Activated CD4-positive, alpha-beta T cell treated with anti-CD3 and anti-CD28 coated beads for 1 hour (primary cell): ENCODE measurements at places on chromosomes 1 and 21.

DNA sequence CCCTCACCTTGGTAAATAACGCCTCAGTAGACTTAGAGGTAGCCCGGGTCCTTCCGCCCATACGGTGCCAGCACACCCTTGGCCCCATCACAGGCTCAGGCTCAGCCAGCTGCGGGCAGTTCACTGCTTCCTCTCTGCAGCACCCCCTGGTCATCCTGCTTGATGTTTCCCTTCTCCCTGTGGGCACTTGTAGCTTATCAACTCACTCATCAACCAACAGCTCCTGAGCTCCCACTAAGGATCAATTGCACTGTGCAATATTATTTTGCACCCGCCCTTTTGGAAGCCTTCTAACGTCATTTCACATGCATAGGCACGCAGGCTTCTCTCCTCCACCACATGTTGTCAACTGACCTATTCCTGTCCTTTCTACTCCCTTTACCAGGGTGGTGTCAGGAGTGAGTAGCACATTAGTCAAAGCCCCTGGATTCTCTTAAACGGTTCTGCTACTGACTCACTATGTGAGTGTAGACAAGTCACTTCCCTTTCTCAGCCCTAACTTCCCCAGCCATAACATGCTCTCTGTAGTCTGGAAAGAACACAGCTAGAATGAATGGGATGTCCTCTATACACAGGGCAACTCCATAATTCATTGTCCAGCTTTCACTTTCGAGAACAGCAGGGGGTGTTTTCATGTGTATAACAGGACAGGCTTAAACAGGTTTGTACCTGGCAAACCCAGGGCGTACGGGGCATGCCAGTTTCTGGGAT, 47.1 kb upstream of the IRF2BP2 start:
- DNase-seq, result no peak

GRCh38 chr1:35369922-35370671, 101.6 kb downstream of the ZMYM4 start:
- DNase-seq, result no peak

GRCh38 chr1:156860628-156861423, at the start of gene NTRK1:
Gene NTRK1 (plus strand): TSS chr1:156860865. CDS start chr1:156860935, 70 bp downstream.
- peak; percentile 29 for DNase-seq

DNA sequence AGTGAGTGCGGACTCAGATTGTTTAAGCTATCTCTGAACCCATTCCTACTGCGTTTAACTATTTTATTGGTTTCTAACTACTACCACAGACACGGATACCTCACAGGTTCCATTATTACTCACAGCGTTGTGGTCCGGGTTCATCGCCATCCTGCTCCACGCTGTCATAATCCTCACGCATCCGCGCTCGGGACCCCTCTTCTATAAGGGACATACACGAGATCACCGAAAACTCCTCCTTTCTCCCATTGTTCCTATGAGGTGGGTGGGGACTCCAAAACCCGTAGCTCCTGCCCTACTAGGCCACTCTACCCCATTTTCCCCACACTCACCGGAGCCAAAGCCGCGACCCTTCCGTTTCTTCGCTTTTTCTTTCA, 610 bp downstream of the RBM8A start:
- DNase-seq, result peak; percentile 20

DNA sequence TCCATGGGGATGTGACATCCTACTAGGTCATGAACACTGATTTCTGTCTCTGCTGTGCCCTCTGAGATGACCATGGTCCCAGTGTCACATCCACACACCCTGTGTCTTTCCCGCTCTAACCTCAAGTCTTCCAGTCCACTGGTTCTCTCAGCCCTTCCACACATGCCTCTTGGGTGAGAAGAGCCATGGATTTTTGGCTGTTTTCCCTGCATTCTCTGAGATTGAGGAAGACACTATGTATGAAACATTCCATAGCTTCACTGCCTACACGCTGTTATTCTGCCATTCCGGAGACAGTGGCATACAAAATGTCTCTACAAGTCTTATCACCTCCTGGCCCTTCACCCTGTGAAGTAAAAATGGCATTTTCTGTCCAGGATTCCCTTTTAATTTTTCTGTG, 247.3 kb downstream of the BACH1 start:
- no peak for DNase-seq

DNA sequence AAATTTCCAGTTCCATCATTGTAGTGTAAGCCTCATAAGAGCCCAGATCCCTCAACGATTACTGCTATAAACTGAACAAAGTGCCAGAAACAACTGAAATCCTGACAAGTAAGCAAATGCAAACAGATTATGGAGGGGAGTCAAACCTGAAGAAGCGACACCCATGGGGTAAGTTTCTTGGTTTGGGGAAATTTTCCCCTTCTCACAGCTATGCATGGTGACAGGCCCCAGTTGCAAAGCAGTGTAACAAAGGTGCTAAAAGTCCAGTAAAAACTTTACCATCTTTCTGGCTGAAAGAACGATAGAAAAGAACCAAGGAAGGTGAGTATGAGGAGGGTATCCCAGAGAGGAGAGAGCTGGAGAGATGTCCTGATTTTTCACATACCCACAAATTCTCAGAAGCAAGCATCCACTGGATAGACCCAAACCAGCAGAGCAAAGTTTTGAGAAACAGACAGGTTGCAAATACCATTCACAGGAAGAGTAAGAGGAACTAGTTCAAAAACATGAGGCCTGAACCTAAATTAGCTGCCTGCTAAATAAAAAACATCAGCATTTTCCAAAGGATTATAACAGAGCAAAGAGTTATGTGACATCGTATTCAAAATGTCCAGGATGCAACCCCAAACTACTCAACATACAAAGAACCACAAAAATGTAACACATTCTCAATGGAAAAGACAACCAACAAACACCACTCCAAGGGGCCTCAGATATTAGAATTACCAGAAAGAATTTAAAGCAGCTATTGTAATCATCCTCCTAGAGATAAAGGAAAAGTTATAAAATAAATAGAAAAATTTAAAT, 14.5 kb downstream of the SCYL3 start:
- no peak for DNase-seq

GRCh38 chr1:59768792-59769735, 45.7 kb upstream of the HOOK1 start:
- DNase-seq, result no peak

- no peak for DNase-seq
Measured at GRCh38 chr21:44583089-44583799, 2.8 kb upstream of the KRTAP10-5 start.

- no peak for DNase-seq
Measured at GRCh38 chr1:213269829-213270228, 218.8 kb downstream of the RPS6KC1 start.

DNA sequence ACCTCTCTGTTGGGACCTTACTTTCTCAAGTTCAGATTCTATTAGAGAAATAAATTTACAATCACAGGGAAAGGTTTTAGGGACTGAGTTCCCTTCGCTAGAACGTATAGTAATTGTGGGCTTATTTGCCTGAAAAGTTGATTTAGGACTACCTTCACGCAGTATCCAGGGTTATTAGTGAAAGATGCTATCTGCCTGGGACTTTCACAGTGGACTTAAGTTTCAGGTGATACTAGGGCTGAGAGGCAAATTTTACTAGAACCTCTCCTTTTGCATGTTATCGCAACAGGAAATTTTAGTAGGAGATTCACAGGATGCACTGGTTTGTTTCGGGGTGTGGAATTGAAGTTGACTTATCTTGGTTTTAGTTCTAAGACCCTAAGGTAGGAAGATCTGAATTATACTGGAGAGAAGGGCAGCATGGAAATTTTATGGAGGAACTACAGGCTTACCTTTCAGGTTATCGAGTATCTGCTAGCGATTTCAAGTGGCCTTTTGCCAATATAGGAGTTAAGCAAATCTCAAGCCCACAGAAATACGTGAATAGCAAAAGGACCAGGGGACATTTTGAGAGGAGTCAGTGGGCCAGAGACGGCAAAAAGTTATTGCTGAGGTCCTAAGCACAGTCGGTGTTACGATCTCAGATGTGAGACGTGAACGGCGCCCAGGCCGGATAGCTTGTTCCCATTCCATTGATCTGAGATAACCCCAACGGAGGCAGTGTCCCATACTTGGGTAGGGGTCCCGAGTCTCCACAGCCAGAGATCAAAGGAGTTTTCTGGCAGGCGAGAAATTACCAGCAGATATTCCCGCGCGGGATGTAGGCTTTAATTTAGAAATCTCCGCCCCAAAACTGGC, 723 bp upstream of the GNAI3 start:
- no peak for DNase-seq

DNA sequence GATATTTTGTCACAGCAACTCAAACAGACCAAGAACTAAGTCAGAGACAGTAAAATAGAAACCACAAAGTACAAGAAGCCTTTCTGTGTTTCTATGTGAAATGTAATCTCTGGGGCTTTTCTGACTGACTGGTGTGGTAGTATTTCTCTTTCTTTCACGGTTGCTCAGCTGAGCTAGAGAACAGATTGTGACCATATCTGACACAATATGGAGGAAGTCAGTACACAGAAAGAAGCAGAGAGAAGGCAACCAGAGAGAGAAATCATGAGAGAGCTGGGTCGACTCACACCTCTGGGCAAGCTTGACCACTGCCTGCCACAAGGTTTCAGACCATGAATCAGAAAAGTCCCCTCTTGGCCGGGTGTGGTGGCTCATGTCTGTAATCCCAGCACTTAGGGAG, 208.9 kb upstream of the GREM2 start:
- no peak for DNase-seq

DNA sequence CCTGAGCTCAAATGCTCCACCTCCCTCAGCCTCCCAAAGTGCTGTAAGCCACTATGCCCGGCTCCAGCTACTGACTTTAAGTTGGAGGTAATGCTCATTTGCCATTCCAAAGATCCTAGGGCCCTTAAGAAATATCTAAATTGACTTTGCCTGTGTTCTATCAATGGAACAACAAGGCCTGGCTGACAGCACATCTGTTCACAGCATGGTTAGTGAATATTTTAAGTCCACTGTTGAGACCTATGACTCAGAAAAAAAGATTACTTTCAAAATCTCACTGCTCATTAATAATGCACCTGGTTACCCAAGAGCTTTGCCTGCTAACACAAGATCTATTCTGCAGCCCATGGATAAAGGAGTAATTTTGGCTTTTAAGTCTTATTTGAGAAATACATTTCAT, 3.5 kb upstream of the SSX2IP start:
- no peak for DNase-seq

- no peak for DNase-seq
Measured at GRCh38 chr1:213281640-213282301, 230.7 kb downstream of the RPS6KC1 start.

- peak; percentile 64 for DNase-seq
Measured at GRCh38 chr1:16078925-16079656, 5.6 kb upstream of the FAM131C start.

GRCh38 chr1:33842348-33842747, 21.5 kb upstream of the HMGB4 start:
- no peak for DNase-seq

- DNase-seq, result no peak
Measured at GRCh38 chr1:15758953-15759661, 512 bp downstream of the FBLIM1 start.

- no peak for DNase-seq
Measured at GRCh38 chr1:89279011-89279466, 6.4 kb upstream of the GBP5 start.

GRCh38 chr1:230976825-230977747, 1.6 kb downstream of the TTC13 start:
- DNase-seq, result no peak

DNA sequence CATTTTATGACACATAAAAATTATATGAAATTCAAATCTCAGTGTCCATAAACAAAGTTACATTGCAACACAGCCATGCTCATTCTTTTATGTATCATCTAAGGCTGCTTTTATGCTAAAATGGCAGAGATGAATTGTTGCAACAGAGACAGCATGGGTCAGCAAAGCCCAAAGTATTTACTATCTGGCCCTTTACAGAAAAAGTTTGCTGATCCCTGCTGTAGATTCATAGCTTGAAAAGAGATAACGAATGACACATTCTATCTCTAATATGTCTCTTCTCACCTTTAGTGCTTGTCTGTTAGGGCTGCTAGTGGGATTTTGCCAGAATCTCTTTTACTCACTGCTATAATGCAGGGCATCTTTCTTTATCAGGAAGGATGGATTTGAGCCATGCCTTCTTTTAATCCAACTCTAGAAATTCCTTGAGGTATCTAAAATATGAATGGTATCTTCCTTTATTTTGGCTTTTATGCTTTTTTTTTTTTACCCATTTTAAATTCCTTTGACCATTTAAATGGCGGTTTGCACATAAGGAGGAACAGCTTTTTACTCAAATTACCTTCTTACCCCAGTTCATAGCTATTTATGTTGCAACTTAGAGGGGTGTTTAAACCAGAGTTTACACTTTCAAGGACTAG, 598.2 kb downstream of the PLPP3 start:
- DNase-seq, result no peak

DNA sequence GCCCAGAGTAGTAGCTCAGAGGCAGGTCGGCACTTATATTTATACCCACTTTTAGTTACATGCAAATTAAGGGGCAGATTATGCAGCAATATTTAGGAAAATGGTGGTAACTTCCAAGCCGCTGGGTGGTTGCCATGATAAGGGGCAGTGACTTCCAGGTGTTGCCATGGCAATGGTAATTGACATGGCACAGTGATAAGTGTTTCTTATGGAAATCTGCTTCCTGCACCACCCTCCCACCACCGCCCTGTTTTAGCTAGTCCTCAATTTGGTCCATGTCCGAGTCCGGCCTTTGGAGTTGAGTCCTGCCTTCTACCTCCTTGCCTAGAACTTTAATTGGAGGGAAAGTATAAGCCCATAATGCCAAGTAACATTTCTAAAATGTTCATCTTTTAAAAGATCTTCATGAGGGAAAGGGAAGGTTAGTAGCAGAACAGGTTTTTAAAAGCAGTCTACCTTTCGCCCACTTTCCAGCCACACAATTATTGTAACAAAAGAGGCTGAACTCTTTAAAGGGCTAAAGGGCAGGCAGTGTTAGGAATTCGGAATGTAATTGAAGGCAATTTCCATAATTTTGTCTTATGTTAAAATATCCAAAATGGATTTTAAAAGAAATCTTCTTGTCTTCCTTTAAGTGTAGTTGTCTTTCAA, 21.7 kb downstream of the ZBTB8B start:
- DNase-seq, result no peak

- no peak for DNase-seq
Measured at GRCh38 chr21:39400173-39400572, 45.4 kb downstream of the LCA5L start.

- no peak for DNase-seq
Measured at GRCh38 chr1:58405660-58406059, 140.9 kb downstream of the OMA1 start.

GRCh38 chr1:92902406-92902744, 58.9 kb downstream of the DIPK1A start:
- no peak for DNase-seq

- no peak for DNase-seq
Measured at GRCh38 chr1:23915466-23915865, 2.3 kb upstream of the CNR2 start.

- no peak for DNase-seq
Measured at GRCh38 chr1:199466961-199467360, 560.5 kb upstream of the NR5A2 start.

DNA sequence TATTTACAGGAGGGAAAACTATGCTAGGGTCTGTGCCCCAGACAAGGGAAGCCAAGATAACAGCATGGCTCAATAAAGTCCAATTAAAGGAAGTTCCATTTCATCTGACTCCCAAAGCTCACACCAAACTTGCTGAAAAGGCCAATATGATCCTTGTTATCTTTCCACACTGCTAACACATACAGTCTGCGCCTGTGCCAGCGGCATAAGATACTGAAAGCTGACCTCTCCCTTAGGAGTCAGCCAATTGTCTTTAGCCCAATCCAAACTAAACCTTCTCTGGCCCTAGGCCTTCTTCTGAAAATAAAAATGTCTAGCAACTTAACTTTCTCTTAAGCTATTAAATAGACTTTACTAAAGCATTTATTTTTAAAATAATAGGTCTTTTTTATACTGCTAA, 179.0 kb upstream of the PLD5 start:
- no peak for DNase-seq

GRCh38 chr1:159872891-159873290, 10.4 kb upstream of the VSIG8 start:
- no peak for DNase-seq
